ENCODE measurements at places on chromosomes 3 and 15. TPM values are rescaled to one million over a fixed set of nuclear protein-coding genes. Genes with fewer than 3 reads are reported as not detected.
A peak's percentile ranks its signal among the peaks of the same experiment; 100 is the strongest.

GRCh38 chr15:21261396-21261964, 178.8 kb downstream of the POTEB3 start:
- DNase-seq = no peak

DNA sequence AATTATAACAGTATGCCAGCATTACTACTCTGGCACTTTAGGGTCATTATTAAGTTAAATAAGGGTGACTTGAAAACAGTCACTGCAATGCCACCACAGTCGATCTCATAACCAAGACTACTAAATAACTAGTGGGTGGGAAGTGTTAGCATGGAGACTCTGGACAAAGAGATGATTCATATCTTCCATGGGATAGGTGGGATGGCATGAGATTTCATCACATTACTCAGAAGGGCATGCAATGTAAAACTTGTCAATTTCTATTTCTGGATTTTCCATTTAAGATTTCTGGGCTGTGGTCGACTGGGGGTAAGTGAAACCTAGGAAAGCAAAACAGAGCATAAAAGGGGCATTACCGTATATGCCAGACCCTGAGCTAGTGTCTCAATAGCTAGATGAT, 538.9 kb upstream of the GRM7 start:
- no peak for DNase-seq

- no peak for DNase-seq
Measured at GRCh38 chr3:36740787-36741186, 23.6 kb downstream of the DCLK3 start.

DNA sequence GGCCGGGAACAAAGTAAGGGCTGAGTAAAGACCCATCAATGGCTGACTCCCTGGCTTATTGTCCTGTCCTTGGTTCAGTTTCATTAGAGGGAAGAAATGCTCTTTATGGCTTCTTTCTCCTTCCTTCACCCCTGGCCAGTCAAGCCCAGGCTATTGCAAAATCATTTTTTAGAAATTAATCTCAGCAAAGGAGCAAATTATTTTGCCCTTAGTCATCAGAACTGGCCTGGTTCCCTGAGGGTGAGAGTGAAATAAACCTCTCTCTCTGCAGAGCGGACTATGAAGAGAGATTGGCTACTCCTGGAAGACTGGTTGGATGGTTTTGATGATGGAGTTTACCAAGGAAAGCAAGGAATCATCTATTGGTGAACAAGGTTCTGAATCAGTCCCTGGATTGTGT, 52.7 kb upstream of the OXTR start:
- DNase-seq = no peak

DNA sequence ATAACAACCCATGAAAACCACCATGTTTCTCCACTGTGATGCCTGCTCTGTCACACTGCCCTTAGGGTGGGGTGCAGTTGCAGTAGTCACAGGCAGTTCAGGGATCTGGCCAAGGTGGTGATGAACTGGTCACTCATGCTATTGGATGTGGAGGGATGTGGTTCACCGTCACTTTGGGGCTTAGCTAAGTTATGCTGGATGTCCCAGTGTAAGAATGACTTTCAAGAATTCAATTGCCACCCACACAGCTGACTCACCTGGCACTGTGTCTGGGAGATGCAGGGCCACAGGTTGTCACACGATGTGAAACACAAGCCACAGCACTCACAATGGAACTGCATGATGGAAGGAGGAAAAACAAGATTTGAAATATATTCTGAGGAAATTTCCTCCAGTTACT, 146.1 kb upstream of the CTNNB1 start:
- no peak for DNase-seq

DNA sequence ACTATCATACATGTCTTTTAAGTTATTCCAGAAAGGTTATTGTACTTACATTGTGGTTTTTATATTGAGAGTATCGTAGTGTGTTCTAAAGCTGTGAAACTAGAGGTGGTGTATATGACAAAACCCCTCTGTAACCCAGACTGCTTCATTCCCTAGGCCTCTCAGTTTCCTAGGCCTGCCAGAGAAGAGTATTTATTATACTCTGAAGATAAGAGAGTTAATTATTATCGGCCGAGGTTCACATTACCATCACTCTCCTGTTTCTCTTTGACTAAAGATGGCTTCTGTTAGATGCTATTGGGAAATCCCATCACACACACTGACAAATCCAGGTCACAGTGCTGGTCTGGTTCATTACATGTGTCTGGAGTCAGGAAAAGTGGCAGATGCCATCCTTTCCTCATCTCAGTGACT, 20.5 kb downstream of the EXOSC7 start:
- no peak for DNase-seq

- peak; percentile 29 for DNase-seq
Measured at GRCh38 chr15:64193971-64194370, 31.1 kb upstream of the PPIB start.

Gene KNG1
- total RNA-seq = not detected

DNA sequence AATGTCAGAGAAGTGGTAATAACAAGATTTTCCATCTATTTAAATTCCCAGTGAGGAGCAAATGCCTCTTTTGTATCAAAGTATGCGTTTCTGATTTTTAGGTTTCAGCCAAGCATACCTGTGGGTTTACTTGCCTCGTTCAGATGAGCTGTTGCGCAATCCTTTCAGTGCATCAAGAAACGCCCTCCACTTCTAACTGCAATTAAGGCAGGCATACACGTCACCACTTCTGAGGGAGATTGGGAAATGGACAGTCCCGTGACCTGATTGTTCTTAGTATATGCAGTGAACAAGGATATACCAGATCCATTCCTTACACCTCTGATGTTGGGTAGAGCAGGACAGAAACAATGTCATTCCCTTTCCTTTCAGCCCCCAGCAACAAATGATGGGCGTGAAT, 219.0 kb downstream of the ITPR1 start:
- DNase-seq = no peak

DNA sequence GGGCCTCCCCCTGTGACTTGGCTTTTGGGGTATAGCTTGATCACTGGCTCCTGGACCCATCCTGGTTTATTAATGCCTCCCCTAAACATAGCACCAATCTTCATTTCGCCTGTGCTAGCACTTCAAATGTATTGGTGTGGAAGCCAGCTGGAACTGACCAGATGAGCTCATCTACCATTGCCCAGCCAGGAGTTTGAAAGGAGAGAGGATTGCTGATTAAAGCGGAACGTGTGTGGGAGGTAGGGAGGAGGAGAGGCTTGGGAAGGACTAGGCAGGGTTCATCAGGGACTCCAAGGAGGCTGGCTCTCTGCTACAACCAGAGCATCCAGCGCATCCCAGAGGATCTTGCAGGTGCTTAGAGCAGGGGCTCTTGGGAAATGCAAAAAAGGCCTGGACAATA, 34.4 kb upstream of the TLE3 start:
- DNase-seq = no peak

GRCh38 chr3:171974986-171975837, 64.2 kb upstream of the FNDC3B start:
- DNase-seq = no peak

- no peak for DNase-seq
Measured at GRCh38 chr15:78675617-78676360, 34.8 kb upstream of the CHRNB4 start.

DNA sequence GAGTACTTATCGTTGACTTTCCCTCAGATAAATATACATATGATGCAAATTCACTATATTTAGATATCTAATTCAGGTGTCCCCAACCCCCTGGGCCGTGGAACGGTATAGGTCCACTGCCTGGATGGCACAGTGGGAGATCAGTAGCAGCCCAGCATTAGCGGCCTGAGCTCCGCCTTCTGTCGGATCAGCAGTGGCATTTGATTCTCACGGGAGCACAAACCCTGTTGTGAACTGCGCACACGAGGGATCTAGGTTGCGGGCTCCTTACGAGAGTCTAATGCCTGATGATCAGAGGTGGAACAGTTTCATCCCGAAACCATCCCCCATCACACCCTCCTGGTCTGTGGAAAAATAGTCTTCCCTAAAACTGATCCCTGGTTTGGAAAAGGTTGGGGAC, 6.9 kb downstream of the KNL1 start:
- no peak for DNase-seq

DNA sequence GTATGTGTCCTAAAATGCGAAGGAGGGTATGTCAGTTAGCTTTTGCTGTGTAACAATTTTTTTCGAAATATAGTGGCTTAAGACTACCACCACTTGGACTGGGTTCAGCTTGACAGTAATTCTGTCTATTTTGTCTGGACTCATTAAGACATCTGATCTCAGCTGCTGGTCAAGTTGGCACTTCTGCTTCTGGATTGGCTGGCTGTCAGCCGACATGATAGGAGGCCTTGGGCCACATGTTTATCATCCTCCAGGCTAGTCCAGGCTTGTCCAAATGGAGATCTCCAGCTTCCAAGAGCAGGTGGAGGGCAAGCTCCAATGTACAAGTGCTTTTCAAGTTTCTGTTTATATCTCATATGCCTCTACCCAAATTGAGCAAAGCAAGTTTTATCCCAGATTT, 95.9 kb downstream of the GALK2 start:
- DNase-seq = no peak

DNA sequence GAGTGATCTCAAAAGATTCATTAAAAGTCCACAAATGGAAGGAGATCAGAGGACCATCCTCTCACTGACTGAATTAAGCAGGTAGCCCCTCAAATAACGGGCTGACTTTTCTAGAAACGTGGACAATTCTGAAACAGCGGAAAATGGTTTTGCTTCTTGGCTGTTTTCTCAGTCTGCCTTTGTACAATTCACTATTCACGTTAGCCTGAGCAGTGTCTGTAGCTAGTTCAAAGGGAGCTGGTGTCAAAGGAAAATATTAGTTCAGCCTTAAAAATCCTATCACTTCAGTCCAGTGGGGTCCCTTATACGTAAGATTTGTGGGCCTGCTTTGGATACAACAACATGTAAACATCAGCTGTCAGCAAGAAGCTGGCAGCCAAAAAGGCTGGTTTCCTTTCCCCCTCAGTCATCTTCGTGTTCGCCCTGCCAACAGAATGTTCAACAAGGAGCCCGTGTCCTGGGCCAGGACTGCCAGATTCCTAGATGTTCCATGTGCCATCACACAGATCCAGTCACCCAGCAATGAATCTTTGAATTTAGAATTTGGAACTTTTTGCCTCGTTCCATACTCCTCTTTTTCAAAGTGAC, 19.3 kb downstream of the LMCD1 start:
- no peak for DNase-seq

Gene SLC9C1
- total RNA-seq = 0.31 TPM

Gene ARPC4
- total RNA-seq = 146 TPM

DNA sequence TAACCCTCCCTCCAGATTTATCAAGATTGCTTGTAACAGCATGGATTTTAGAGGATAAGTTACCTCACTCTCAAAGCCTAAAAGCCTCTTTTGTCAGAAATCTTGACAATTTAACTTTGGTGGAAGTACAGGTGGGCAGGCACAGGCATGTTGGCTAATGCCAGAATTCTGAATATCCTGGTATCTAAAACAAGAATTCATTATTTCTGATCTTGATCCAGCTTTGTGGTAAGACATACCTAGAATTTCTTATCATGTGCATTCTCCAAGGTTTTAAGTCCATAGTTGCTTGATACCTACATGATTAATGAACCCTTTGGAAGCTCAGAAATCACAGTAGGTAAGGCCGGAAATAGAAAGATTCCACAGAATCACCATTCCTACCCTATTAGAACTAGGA, 109.9 kb upstream of the TTC14 start:
- DNase-seq = no peak

Gene ZBTB20
- 3.2 TPM for total RNA-seq

Gene NOX5
- total RNA-seq = not detected

- DNase-seq = peak; percentile 25
Measured at GRCh38 chr3:48716508-48716981, 476 bp downstream of the IP6K2 start.

- DNase-seq = no peak
Measured at GRCh38 chr15:40584191-40584590, 9.9 kb upstream of the KNL1 start.

GRCh38 chr15:91913560-91913959, 60.1 kb downstream of the SLCO3A1 start:
- no peak for DNase-seq

Gene CGNL1
- 4.0 TPM for total RNA-seq

GRCh38 chr3:135907422-135908165, 57.9 kb upstream of the PPP2R3A start:
- no peak for DNase-seq

Gene PRR23B
- not detected for total RNA-seq

- DNase-seq = no peak
Measured at GRCh38 chr3:20574746-20575145, 388.7 kb upstream of the SGO1 start.

GRCh38 chr3:40971191-40972168, 227.8 kb upstream of the CTNNB1 start:
- DNase-seq = no peak

- DNase-seq = no peak
Measured at GRCh38 chr3:177179281-177180067, 17.8 kb downstream of the TBL1XR1 start.

Gene LRRC31
- not detected for total RNA-seq

DNA sequence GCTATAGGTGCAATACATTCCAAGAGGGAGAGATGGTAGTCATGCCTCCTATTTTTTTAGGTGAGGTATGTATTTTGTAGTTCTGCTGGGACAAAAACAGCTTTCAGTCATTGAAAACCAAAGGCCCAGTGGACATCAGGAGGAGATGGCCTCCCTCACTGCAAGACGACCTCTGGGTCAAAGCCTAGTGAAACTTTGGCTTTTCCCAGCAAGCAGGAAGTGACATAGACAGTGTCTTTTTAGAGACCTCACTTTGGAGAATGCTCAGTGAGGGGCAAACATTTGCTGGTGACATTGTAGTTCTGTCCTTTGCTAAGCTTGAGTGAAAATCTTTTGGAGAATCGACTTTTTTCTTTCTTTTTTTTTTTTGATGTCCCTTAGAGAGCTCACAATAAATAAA, 27.3 kb downstream of the LIPC start:
- DNase-seq = no peak

DNA sequence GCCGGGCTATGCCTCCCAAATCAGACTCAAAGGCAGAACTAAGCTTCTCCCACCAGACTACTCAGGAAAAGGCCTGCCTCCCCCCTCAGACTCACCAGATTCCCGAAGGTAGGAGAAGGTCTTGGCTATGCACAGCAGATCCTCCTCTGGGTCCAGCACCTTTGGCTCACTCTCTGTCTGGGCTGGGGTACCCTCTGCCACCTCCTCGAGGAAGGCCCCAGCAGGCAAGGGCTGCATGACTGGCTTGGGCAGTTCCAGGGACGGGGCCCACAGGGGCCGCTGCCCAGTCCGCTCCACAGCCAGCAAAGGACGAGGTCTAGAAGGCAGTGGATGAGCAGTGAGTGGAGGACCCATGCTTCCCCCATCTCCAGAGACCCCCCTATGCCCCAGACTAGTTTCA, 3.3 kb downstream of the CISH start:
- DNase-seq = no peak
